ENCODE measurements at places on chromosomes 6 and 20. TPM values are rescaled to one million over a fixed set of nuclear protein-coding genes. Genes with fewer than 3 reads are reported as not detected.
A peak's percentile ranks its signal among the peaks of the same experiment; 100 is the strongest.

- DNase-seq: no peak
These were observed 7.3 kb downstream of the RAB32 start for GRCh38 chr6:146550911-146551310.

DNA sequence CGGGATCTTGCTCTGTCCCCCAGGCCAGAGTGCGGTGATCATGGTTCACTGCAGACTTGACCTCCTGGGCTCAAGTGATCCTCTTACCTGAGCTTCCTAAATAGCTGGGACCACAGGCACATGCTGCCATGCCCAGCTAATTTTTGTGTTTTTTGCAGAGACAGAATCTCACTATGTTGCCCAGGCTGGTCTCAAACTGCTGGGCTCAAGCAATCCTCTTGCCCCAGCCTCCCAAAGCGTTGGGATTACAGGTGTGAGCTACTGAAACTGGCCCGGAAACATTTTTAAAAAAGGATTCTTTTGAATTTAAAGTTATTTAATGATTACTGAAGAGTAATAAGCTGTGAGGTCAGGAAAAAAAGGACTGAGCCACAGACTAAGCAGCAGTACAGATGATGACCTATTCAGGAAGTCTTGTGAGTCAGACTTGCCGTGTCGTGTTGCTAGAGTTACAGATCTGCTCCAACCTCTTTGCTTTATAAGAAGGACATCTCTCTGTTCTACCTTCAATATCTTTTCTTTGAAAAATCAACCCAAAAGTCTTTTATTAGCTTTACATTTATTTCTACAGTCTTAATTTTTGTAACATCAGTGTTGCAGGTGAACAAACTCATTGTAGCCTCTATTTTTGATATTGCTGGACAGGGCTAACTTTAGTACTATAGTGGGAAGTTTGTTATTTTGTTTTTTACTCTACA is 108.7 kb downstream of the NCOA3 start:
- peak; percentile 71 for DNase-seq

- no peak for DNase-seq
These were observed 94.4 kb downstream of the FHL5 start for GRCh38 chr6:96657344-96657743.

- no peak for DNase-seq
These were observed 22.6 kb downstream of the MYH7B start for GRCh38 chr20:34978092-34978744.

MEP1A gene
- not detected for total RNA-seq

PSMA7 gene
- total RNA-seq: 318 TPM

EXOC2 gene
- total RNA-seq: 15.3 TPM

ARFGAP1 gene
- 20.3 TPM for total RNA-seq

LCA5 gene
- total RNA-seq: 10.4 TPM
